ENCODE measurements at places on chromosomes 3 and 15. TPM values are rescaled to one million over a fixed set of nuclear protein-coding genes. Genes with fewer than 3 reads are reported as not detected.

The TMOD2 gene
- total RNA-seq = 8.1 TPM

The CCRL2 gene
- 1.2 TPM for total RNA-seq

DNA sequence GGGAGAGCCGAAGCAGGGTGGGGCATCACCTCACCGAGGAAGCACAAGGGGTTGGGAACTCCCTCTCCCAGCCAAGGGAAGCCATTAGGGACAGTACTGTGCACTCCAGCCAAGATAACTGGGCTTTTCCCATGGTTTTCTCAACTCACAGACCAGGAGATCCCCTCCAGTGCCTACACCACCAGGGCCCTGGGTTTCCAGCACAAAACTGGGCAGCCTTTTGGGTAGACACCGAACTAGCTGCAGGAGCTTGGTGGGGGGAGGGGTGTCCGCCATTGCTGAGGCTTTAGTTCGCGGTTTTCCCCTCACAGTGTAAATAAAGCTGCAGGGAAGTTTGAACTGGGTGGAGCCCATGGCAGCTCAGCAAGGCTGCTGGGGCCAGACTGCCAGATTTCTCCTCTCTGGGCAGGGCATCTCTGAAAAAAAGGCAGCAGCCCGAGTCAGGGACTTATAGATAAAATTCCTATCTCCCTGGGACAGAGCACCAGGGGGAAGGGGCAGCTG is 129.6 kb upstream of the LMCD1 start:
- DNase-seq = no peak

DNA sequence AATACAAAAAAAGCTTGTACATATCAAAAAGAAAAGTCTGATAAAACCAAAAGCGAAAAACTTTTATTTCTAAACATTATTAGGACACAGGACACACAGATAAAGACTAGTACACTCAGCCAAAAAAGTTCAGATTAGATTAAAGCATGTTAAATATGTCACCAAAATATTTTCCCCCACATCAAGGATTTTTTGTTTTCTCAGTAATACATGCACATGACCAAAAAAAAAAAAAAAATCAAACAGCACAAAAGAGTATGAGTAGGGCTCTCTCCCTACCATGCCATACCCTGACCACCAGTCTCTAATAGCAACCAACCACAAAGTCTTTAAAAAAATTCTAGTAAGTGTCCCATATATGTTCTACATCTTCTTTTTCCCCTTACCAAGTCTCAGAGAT is 77.4 kb downstream of the LRRFIP2 start:
- DNase-seq = no peak

- DNase-seq = no peak
Measured at GRCh38 chr3:196270499-196270898, 17.0 kb downstream of the PCYT1A start.

DNA sequence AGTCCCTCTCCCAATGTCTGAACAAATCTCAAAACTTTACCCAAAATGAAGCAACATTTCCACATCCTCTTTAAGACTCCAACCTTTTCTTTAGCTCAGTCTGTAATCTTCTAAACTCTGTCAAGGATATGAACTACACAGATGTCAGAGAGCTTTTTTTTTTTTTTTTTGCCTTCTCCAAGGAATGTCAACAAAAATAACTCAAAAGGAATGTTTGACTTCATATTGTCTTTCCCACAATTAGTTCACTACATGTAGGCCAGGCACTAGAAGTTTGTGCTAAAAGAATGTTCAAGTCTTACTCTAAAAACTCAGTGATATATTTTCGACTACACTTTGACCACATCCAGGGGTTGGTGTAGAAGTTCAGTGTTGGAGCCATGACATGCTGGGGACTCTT is 37.1 kb downstream of the ADAMTS9 start:
- DNase-seq = no peak
